Stimulated activated CD4-positive, alpha-beta T cell treated with anti-CD3 and anti-CD28 coated beads, TNF-alpha, amount 100 ng/mL, for 4 hours (primary cell): ENCODE measurements at places on chromosomes 11 and 22.
A peak's percentile ranks its signal among the peaks of the same experiment; 100 is the strongest.

- DNase-seq: no peak
These were observed 24.2 kb upstream of the FLI1 start for GRCh38 chr11:128669506-128670270.

DNA sequence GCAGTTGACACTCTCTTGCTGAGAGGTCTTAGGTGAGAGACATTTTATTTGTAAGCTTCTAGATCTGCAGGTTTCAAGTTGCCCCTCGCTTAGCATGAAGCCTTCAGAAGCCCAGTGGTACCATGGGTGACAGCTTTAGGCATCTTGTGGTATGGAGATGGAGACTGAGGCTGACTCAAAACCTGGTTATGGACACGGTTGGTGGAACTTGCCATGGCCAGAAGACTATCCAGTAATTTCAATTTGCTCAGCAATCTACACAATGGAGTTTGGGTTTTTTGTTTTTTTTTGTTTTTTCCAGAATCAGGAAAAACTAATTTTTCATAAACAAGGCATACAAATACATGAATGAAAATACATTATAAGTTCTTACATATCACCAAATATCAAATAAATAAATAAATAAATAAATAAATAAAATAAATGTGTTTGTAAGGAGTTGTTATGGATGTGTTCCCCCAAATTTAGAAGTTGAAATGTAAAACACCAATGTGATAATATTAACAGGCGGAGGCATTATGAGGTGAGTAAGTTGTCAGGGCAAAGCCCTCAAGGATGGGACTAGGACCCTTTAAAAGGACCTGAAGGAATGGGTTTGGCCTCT is 22.6 kb downstream of the ETS1 start:
- no peak for DNase-seq

- no peak for DNase-seq
These were observed 31.9 kb upstream of the CCDC90B start for GRCh38 chr11:83317757-83318690.

- DNase-seq: no peak
These were observed 94.5 kb downstream of the ME3 start for GRCh38 chr11:86577644-86578636.

DNA sequence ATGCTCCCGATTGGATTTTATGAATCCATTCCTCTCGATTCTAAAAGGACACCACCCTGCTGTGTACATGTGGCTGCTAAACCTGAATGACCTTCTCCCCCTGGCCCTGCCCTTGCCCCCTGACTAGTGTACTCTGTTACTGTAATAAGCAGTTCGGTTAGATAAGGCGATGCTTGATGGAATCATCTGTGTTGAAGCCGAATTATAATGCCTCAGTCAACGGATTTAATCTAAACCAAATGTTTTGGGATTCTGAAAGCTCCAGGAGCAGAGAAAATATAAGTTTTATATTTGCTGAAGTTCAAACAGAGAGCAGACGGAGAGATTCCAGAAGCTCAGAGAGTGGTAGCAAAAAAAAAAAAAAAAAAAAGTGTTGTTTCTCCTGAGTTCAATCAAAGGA is 275.4 kb upstream of the MPPED2 start:
- no peak for DNase-seq

DNA sequence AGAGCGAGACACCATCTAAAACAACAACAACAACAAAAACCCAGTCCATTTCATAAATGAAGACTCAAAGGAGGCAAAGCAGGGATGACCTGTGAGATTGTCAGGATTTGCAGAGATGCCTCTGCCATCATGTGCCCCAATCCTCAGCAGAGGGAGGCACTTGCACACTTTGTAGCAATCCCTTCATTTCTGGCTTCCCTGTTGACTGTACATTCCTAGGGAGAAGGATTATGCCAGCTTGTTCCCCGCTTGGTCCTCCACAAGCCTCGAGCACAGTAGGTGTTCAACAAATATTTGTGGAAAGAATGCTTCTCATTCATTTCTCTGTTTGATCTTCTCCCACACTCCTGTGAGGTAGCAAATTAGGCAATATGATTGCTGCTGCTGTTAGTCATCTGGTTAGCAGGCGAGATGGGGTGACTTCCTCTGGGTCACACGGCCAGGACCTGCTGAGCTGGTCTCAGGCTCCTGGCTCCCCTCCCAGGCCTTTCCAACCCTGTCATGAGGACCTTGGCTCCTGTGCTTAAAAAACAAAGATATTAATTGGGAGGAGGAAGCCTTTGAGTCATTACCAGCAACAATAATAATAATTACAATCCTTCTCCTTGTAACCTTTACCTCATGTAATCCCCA is 34.1 kb downstream of the LIF start:
- no peak for DNase-seq

- DNase-seq: no peak
These were observed 41.0 kb downstream of the C11orf58 start for GRCh38 chr11:16779436-16779835.

DNA sequence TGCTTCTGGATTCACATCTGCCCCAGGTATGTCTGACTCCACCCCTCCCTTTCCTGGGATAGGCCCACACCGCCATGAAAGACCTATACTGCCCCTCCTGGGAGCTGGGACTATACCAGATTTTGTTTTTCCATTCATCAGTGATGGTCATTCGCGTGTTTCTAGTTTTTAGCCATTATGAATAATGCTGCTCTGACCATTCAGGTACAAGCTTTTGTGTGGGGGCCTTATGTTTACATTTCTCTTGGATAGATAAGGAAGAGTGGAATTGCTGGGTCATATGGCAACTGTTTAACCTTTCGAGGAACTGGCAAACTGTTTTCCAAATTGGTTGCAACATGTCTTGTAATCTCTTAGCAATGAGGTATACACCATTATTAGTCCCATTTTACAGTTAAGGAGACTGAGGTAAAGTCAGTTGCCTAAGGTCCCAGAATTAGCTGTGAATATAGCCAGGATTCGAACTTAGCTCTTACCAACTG is 1.2 kb upstream of the TBC1D10A start:
- DNase-seq: no peak

- DNase-seq: no peak
These were observed 5.4 kb downstream of the MCHR1 start for GRCh38 chr22:40684728-40685127.

- no peak for DNase-seq
These were observed 69.1 kb downstream of the FCHSD2 start for GRCh38 chr11:73072935-73073481.

- DNase-seq: peak; percentile 62
These were observed 37.2 kb upstream of the ETS1 start for GRCh38 chr11:128624269-128625175.

- no peak for DNase-seq
These were observed 20.2 kb downstream of the LIF start for GRCh38 chr22:30226192-30226832.

- DNase-seq: no peak
These were observed 4.1 kb upstream of the WDR74 start for GRCh38 chr11:62843466-62843865.

- DNase-seq: no peak
These were observed 4.5 kb downstream of the RNH1 start for GRCh38 chr11:502288-503178.

- no peak for DNase-seq
These were observed 6.6 kb upstream of the TRIM29 start for GRCh38 chr11:120144501-120144900.

- no peak for DNase-seq
These were observed 8.3 kb upstream of the UBQLNL start for GRCh38 chr11:5524756-5525155.

DNA sequence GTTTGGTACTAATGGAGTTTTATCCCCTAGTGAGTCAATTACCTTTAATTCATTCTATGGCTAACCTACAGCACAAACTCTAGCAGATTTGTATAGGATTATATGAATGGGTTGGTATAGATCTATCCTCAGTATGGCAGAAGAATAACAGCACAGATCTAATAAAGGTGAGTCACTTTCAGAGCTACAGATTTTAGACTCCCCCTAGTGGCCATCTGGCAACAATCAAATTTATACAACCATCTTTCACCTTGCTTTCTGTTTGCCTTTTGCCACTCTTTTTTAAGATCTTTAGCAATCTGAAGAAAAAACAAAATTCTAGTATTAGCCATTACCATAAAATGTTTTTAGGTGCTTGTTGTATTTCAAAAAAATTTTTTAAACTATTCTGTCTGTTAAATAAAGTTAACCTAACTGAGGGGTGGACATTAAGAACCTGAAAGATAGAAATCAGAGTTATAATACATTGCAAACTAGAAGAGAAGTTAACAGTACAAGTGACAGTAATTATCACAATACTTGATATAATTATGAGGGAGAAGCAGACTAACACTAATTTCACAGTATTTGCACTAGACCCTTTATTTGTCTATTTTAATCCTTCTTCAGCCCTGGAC is 25.8 kb downstream of the DDIAS start:
- DNase-seq: peak; percentile 20

DNA sequence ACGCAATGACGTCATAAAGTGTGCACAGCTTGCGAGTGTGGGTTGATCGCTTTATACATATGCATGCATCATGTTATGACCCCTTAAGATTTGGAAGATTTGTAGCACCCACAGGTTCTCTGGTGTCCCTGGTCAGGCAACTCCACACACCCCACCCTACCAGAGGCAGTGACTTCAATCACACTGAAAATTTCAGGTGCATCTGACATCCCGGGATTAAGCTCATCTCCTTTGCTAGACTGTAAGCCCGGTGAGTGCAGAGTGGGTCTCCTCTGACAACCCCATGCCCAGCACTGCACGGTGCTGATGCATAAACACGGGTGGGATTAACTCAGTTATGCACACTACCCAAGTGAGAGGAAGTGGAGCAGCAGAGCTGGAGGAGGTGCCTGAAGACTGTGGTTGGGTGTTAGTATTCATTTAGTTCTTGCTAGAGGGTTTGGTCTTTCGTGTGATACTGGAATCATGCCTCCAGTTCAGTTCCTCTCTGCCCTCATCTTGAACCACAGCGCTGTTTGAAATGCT is 6.5 kb downstream of the ARSA start:
- no peak for DNase-seq

- no peak for DNase-seq
These were observed 143.0 kb upstream of the SORL1-AS1 start for GRCh38 chr11:121595717-121596161.

GRCh38 chr22:47276450-47276820 is 514.0 kb downstream of the TBC1D22A start:
- no peak for DNase-seq

DNA sequence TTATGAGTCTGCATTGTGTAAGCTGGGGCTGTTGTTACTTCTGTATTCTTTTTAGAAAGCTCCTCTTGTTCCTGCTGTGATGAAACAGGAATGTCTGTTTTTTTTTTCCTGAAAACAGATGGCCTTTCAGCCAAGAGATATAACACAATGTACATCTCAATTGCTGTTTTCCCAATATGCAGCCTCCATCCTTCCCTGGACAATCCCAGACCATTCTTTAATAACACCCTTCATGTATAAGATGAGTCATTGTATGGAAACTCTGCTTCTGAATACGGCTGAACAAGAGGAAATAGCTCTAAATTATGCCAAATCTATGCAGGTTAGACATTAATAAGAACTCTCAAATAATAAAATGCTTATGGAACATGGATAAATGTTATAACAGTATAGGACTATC is 60.2 kb upstream of the LRRC4C start:
- DNase-seq: no peak

- no peak for DNase-seq
These were observed 116.7 kb upstream of the SERPIND1 start for GRCh38 chr22:20656902-20657836.

DNA sequence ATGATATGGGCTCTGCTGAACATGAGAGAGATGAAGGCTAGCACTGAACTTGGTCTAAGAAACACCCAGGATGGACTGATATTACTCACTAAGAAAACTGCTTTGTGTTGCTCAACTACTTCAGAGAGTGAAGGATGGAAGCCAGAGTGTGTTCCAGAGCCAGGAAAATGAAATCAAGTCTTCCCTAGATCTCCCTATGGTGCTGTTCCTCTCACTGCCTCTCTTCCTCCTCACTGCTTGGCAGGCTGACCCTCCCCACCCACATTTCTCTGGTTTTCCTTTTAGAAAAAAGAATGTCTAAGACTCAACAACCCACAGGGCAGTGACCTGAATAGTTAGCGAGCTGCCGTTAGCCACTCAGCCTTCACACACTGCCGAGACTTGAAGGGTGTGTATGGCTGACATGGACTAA is 65.6 kb downstream of the CCDC81 start:
- DNase-seq: no peak

GRCh38 chr11:73176874-73177155 is 34.7 kb upstream of the FCHSD2 start:
- no peak for DNase-seq

- DNase-seq: no peak
These were observed 57.0 kb upstream of the ADORA2A start for GRCh38 chr22:24370401-24370800.

GRCh38 chr11:126115816-126116331 is 53.2 kb upstream of the CDON start:
- DNase-seq: no peak

GRCh38 chr11:82996966-82997606 is 74.6 kb downstream of the RAB30 start:
- DNase-seq: no peak

- DNase-seq: no peak
These were observed 177.5 kb upstream of the ZBED5 start for GRCh38 chr11:11035331-11035730.

GRCh38 chr11:88790182-88790581 is 275.6 kb downstream of the GRM5 start:
- no peak for DNase-seq

GRCh38 chr11:134489728-134490127 is 77.7 kb upstream of the B3GAT1 start:
- no peak for DNase-seq

- no peak for DNase-seq
These were observed 64.3 kb upstream of the ZC3H12C start for GRCh38 chr11:110028921-110029320.

GRCh38 chr11:131499199-131499598 is 128.8 kb downstream of the NTM start:
- no peak for DNase-seq

GRCh38 chr22:43895986-43896645 is 4.3 kb upstream of the PNPLA5 start:
- DNase-seq: no peak

DNA sequence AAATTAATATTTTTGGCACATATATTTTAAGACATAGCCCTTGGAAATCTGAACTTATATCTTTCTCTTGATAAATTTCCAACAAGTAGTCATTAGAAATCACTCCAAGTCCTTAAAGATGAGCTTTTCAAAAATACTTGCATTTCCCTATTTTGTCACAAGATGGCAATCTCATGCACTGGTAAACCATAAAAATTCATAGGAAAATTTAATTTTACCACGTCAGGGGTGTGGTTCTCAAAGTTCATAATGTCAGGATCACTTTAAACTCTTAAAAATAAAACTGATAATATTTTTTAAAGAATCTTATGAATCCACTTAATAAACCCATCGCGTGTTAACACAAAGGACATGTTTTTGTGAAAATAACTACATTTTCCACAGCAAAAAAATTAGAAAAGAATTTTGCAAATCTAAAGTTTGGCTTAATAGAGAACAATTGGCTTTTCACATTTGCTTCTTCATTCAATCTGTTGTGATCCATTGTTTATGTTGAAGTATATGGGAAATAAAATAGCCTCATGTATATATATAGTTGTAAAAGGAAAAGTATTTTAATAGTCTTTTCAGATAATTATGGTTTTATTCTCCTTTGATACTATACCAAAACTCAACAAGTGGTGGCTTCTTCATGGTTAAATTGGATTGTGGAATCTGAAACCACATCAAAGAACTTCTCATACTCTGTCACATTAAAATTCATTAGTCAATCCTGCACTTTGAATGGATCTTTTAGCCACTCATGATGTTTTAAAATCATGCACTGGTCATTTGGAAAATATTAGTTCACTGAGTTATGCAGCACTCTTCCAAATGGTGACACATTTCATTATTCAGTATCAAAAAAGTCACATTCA is 169.1 kb downstream of the CADM1 start:
- no peak for DNase-seq

- no peak for DNase-seq
These were observed 146.5 kb downstream of the CCDC34 start for GRCh38 chr11:27216270-27217149.
